ENCODE measurements at places on chromosomes 5 and 9.

- no peak for DNase-seq
These were observed 34.9 kb downstream of the IRF1 start for GRCh38 chr5:132455614-132456115.

DNA sequence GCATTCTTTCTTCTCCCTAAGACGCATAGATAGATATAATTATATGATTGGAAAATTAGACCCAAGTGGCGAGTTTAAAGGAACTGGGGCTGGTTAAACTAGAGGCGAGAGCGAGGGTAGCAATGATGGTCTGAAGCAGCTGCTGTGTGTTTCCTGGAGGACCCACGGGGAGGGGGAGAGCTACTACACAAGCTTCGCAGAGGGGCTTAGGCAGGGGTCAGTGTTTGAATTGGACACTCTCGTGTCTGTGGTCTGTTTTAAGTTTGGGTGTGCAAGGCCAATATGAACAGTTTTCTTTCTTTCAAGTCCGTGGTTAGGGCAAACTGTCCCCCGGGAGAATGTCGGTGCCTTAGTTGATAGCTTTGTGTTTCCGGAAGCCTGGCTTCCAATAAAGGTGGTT is 43.1 kb downstream of the PDZD2 start:
- no peak for DNase-seq

GRCh38 chr5:65882278-65882677 is 44.1 kb upstream of the ERBIN start:
- DNase-seq: no peak

GRCh38 chr9:110429453-110429852 is 91.8 kb upstream of the TXNDC8 start:
- DNase-seq: no peak

GRCh38 chr9:133352635-133353340 is 3.5 kb downstream of the SURF1 start:
- no peak for DNase-seq

GRCh38 chr5:41482715-41483114 is 27.7 kb downstream of the PLCXD3 start:
- DNase-seq: no peak

DNA sequence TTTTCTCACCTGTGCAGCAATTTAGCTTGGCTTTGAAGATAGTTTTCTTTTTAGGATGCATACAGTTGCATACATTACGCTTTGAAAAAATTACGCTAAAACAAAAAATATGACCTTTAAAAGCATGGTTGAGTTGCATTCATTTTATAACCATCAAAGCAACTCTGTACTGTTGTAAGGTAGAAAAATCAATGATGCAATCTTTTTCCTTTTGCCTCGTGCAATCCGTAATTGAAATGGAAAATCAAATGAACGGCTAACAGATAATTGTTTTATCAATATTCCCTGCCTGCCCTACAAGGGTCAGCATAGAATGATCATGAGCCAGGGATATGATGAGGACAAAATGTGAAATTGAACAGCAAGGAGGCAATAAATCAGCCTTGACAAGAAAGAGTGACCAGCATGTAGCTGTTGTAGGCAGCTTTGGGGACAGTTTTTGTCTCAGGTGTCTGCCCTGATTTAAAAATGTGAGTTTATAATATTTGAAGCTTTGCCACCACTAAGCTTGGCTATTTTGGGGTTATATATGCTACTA is 98.2 kb downstream of the PBX3 start:
- DNase-seq: no peak

- DNase-seq: no peak
These were observed 107.1 kb downstream of the CACNA1B start for GRCh38 chr9:137984520-137985257.

DNA sequence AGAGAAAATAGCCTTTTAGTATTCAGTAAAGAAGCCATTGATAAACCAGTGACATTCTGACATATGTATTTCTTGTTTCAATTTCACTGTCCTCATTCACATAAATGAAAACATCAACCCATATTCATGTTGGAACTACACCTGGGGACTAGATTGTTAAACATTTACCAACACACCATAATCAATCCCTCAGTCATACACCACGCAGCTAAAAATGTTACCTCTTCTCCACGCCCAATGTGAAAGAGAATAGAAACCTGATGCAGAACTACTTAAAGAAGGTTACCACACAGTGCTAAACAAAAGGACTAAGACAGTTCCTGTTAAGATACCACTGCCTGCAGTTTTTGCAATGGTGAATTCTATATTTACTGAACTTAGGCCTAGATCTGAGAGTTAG is 518.9 kb downstream of the PRELID2 start:
- no peak for DNase-seq

DNA sequence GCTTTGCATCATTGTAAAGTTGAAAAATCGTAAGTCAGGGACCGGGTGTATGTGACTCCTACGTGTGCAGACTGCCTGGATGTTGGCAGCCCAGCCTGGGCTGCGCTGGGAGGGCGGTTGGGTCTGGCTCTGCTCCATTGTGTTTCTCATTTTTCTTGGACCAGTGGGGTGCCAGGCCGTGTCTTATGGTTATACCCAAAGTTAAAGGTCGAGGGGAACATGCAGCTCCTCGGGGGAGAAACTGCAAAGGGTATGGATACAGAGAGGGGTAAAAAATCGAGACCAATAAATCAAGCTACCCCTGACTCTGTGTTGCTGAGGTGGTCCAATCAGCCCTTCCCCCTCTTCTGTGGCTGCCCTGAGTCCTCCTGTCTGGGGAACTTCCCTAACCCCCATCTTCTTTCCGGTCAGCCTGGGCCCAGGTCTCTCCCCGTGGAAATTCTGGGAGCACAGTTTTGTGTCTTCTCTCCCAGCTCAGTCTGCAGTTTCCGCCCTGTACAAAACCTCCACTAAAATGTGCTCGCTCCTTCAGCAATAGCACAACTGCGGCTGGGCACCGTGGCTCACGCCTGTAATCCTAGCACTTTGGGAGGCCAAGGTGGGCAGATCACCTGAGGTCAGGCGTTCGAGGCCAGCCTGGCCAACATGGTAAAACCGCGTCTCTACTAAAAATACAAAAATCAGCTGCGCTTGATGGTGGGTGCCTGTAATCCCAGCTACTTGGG is 34.1 kb upstream of the UNC5A start:
- no peak for DNase-seq

GRCh38 chr5:169160405-169160901 is 140.5 kb downstream of the SLIT3 start:
- no peak for DNase-seq

- peak; percentile 42 for DNase-seq
These were observed 5.2 kb downstream of the SURF4 start for GRCh38 chr9:133370685-133371084.

GRCh38 chr9:72856972-72857623 is 95.8 kb downstream of the ALDH1A1 start:
- DNase-seq: no peak

DNA sequence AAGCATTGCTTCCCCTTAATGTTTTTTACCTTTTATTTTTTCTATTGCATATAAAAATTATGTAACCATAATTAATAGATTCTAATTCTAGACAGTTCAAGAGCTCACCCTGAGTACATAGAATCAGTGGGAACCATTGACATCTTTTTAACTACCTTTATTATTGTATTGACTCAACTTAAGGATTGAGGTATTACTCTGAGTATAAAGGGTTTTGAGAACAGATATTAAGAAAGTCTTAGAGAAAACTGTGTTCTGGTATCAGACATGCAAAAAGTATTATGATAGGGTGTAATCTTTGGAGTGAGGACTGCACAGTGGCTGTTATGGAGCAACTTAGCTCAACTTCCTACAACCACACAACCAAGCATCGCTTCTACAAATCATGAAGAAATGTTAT is 8.9 kb downstream of the SPEF2 start:
- DNase-seq: no peak

- no peak for DNase-seq
These were observed 14.8 kb downstream of the IL9 start for GRCh38 chr5:135880801-135881200.

- no peak for DNase-seq
These were observed 54.9 kb upstream of the SAP30L start for GRCh38 chr5:154390746-154391359.

DNA sequence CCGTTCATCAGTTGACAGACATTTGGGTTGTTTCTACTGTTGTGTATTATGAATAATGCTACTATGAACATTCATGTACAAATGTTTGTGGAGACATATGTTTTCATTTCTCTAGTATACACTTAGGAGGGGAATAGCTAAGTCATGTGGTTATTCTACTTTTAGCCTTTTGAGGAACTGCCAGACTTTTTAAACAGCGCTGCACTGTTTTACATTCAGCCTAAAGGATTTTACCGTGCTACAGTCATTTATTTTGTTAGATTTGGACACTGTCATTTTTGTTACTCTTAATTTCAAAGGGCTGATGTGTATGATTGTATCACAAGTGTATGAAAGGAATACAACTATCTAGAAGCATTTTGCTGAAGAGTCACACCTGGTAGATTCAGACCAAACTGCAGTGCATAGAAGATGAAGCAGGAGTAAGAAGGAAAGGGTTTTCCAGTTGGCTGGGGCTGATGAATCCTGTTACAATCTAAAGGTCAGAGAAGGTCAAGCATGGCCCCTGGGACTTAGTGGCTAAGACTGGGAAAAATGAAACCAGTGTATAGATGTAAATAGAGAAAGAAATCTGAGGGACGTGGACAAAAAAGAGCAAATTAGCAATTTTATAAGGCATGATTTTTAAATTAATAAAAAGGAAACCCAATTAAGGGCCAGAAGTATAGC is 509.7 kb downstream of the PSAT1 start:
- DNase-seq: no peak

DNA sequence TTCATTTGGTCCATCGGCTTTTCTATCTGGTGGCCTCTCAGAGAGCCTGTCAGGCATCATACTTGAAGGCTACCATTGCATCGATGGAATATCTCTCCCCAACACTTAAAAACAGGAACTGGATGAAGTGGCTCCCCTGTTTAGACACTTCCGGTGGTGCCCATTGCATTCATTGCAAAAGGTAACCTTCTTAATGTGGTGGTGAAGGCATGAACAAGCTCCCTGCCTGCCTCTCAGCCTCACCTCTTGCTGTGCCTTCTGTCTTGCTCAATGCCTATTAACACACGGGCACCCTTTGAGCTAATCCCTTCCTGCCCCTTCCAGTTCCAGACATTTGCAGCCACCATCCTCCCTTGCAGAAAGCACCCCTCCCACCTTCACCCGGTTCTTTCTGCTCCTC is 233.1 kb upstream of the MSX2 start:
- DNase-seq: no peak

- DNase-seq: peak; percentile 53
These were observed 16.7 kb upstream of the COMMD10 start for GRCh38 chr5:116068028-116068632.

- DNase-seq: no peak
These were observed 642.3 kb downstream of the DMRTA1 start for GRCh38 chr9:23088932-23089364.

GRCh38 chr5:168802337-168802736 is 223.2 kb upstream of the PANK3 start:
- DNase-seq: no peak

GRCh38 chr5:102782217-102782872 is 27.2 kb downstream of the PAM start:
- DNase-seq: no peak

GRCh38 chr9:133914442-133915342 is 77.4 kb downstream of the VAV2 start:
- no peak for DNase-seq

Data from CD4-positive, alpha-beta T cell treated with Interleukin-1 beta for 1 hour (primary cell).